ENCODE measurements at places on chromosomes 12 and 14.

- no peak for DNase-seq
Observed at GRCh38 chr12:84512751-84513150, 399.8 kb downstream of the SLC6A15 start.

GRCh38 chr12:42689699-42690098, 100.2 kb upstream of the PRICKLE1 start:
- DNase-seq = no peak

DNA sequence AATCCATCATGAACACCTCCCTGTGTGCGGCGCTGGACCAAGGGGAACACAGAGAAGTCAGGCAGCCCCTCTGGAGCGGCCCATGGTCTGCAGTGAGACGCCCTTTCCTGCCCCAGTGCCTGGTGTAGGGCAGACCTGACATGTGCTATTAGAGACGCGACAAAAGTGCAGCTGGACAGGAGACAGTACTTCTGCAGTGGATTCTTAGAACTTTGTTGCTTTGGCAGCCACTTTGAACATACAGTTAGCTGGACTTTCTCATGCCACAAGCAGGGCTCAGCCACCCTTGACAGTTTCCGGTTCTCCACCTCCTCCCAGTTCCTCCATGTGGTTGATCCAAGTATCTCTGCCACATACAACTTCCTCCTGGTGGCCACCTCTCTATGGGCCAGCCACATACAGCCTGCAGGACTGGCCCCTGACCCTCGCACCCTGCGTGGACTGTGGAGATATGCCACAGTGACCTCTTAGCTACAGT, 45.9 kb downstream of the LGMN start:
- DNase-seq = no peak

DNA sequence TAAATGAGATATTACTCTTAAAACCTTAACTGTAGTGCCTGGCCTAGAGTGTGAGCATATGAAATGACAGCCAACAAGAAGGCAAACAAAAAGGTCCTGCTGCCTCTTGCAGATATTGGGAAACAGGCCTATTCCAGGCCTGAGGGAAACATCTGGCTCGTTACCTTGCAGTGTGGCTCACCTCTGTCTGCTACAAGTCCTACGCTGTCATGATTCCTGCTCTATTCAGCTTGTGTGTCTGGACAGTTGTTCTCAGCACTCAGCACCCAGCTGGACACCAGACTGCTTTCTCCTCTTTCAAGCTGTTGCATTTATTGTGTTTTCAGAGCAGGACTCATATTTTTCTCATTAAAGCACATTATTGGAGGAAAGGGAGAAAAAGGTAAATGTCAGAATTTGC, 113.5 kb downstream of the TMTC2 start:
- no peak for DNase-seq

DNA sequence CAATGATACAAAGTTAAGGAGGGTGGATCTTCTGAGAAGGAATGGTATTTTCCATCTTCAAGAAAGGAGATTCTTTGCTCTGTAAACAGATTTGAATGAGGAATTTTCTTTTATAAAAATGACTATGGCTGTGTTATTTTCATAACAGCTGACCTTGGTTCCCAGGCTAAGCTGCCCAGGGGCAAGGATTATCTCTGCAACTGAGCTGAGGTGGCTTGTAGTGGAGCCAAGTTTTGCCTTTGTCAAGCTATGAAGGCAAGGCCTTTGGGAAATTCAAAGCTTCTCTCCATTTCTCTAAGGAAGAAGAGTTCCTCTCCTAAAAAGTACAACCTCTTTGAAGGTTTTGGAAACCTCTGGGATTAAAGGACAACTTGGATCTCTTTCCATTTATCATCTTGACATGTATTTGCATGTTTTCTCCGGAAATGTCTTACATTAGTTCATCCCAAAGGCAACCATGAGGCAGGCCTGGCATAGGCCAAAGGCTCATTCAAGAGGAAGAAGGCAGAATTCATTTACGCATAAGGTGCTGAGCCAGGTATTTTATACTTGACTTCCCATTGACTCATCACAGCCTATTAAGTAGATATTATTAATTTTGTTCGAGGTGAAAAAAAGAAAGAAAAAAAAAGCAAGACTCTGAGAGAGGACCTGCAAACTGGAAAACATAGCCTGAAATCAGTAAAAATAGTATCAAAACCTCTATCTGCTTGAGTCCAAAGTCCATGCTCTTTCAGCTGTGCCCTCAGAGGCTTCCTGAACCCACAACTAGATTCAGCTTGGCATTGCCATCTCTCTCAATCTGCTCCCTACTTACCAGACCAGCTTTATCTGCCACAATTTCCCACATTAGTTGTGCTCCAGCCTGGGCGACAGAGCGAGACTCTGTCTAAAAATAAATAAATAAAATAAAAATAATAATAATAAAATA, 24.0 kb upstream of the CKAP4 start:
- DNase-seq = no peak

Data from activated gamma-delta T cell treated with anti-CD3 and anti-CD28 coated beads, Interleukin-2, amount 50 U/mL, for 16 hours (primary cell).